ENCODE measurements at places on chromosomes 7 and 10. TPM values are rescaled to one million over a fixed set of nuclear protein-coding genes. Genes with fewer than 3 reads are reported as not detected.

DNA sequence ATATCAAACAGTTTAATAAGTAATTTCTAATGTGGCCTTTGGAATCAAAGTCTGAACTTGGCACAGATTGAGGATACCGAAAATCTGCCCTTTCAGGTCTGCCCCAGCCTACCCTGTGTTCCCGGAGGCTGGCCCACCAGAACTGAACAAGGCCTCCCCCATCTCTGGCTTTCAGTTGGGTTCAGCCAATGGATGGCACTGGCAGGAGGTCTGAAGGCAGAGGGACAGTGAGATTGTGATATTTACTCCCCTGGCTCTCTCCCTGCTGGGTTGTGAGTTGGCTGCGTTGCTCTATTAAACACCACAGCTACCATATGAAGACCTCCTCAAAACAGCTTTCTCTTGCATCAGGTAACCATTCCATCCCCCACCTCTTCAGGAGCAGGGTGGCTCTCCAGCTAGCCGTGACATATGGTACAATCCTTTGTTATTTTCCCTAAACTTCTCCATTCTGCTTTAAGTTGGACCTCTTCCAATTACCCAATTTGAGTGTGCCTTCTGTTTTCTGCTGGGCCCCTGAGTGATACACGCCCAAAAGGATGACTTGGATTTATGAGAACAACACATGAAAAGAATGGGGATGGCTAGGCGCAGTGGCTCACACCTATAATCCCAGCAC, 28.1 kb downstream of the DNMBP start:
- DNase-seq: no peak

Gene NME8
- not detected for total RNA-seq

Gene ITGA8
- total RNA-seq: not detected

Gene METTL27
- 0.66 TPM for total RNA-seq

Gene KLLN
- 2.6 TPM for total RNA-seq

Gene TRPV6
- total RNA-seq: not detected

Gene TMEM213
- not detected for total RNA-seq
